Non-pigmented ciliary epithelial cell (primary cell): ENCODE measurements at places on chromosomes 12 and 14.

GRCh38 chr14:100824091-100824551, 1.8 kb upstream of the MEG3 start:
- DNase-seq = no peak

DNA sequence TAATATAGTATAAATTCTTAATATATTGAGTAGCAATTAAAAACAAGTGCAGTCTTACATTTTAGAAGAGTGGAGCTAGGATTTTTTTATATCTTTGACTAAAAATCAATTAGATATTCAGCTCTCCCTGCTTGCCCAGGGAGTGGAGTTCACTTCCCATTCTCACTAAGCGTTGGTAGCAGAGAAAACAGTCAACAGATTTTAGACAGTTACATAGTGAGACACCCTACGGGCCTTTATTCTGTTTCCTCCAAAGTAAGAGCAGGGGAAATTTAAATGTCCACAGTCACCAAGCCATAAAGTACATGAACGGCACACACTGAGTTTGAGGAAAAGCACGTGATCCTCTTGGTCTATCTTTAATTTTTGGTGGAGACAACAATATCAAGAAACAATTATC, 131.6 kb upstream of the PLEKHG7 start:
- no peak for DNase-seq

DNA sequence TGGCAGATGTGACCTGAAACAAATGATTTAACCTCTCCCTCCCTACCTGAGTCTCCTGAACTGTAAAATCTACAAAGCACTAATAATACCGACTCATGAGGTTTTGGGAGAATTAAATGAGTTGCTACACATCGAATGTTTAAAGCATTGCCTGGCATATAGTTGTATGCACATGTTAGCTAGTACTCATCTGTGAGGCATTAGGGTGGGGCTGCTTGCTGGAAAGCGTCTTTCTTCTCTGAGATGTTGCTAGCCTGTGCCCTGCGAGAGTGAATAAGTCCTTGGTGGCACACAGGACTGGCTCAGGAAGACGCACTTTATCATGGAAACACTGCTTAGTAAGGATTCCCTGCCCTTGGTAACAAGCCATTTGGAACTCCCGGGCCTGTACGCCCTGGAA, 6.1 kb downstream of the RAPGEF3 start:
- no peak for DNase-seq

GRCh38 chr12:38669530-38669929, 235.9 kb downstream of the CPNE8 start:
- no peak for DNase-seq
